ENCODE measurements at places on chromosomes 3 and 15.

DNA sequence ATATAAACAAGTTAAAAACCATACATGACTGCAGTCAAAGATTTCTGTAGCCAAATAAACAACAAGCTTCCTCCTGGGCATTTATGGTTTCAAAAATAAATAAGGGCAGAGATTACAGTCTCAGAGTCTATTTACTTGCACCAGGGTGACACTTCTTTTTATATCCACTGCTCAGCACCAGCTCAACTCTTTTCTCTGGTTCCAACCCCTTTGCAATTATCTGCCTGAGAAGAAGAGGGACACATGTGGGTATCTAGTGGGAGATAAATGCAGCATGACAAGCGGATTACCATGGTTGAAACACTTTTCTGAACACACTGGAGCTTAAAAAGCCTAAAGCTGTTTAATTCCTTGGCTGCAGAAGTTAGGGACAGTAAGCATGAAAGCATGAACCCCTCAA, 311.5 kb downstream of the CNTN3 start:
- no peak for DNase-seq

GRCh38 chr3:185164428-185165217, 11.8 kb upstream of the C3orf70 start:
- DNase-seq, result no peak

- DNase-seq, result no peak
Observed at GRCh38 chr15:62453981-62454380, 288.9 kb upstream of the C2CD4B start.

GRCh38 chr3:96756516-96756915, 57.9 kb upstream of the EPHA6 start:
- DNase-seq, result no peak

GRCh38 chr3:31167666-31168065, 273.2 kb upstream of the GADL1 start:
- DNase-seq, result no peak

DNA sequence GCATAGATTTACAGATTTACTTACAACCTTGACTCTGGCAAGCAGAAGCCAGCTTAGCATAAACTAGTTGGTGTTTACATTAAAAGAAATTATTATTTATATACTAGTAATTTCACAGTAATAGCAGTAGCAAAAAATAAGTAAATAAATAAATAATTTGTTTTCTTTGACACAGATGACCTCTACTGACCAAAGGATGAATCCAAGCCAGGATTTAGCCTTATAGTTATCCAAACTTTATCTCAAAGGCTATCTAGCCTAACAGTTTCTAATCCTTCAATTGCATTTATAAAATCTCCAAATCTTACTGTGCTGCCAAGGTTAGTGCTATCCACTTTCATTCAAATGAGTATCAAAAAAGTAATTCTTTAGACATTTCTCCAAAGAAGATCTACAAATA, 64.3 kb downstream of the FRMD5 start:
- DNase-seq, result no peak

GRCh38 chr3:64271631-64272030, 46.4 kb upstream of the PRICKLE2 start:
- no peak for DNase-seq

DNA sequence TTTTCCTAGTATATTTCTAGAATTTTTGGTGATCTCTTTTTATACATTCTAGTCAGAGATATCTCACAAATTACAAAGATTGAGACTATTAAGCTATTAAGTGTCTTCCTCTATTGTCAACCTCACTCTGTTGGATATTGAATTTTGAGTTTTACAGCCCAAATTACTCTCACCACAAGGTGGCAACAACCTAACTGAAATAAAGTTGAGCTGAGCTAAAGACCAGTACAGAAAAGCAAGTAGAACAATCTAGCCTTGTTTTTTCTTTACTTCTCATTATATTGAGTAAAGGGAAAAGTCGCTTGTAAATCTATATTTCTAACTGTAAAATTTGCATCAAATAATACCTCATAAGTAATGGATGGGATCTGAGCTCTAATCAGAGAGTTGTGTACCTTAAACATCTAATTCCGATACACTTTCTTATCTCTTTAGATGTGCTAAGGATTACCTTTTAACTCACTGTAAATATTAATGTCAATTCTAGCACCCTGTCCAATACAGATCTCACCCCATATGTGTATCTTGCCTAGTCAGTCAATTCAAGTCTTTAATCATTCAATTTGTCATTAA, 13.6 kb upstream of the COMMD2 start:
- no peak for DNase-seq

DNA sequence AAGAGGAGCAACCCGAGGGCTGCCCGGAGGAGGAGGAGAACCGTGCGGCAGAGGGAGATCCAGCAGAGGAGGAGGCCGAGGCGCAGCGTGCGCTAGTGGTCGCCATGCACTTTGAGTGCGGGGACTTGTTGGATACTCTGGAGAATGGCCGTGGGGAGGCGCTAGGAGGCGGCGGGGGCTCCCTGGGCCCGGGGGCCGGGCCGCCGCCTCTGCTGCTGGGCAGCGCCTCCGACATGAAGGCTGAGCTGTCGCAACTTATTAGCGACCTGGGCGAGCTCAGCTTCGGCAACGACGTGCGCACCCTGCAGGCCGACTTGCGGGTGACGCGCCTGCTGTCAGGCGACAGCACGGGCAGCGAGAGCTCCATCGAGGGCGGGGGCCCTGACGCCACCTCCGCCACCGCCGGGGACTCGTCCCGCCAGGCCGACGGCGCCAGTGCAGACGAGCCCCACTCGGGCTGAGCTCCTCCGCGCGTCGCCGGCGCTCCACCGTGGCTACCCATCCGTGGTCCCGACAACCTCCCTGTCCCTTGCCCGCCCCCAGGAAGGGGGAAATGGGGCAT, 2.0 kb downstream of the FAM43A start:
- no peak for DNase-seq

GRCh38 chr3:171788546-171789351, 21.5 kb downstream of the PLD1 start:
- peak; percentile 97 for DNase-seq

GRCh38 chr15:45378913-45379262, 544 bp upstream of the GATM start:
- DNase-seq, result no peak

- no peak for DNase-seq
Observed at GRCh38 chr15:36965570-36966342, 134.6 kb downstream of the MEIS2 start.

DNA sequence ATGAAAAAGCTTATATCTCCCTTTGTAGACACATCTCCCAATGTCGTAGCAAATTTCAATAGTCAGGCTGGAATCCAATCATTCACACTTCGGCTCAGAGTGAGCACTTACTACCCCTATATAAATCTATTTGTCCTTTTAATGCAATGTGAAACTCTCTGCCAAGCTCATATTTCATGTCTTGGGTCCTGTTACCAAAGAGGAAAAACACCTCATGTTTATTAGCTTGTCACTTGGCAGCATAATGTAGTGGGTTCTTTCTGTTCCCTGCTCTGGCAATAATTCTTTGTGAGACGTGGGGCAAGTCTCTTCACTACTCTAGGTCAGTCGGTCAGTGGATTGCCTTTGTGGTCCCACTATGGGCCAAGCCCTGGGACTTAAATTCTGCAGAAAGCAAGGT, 107.1 kb downstream of the SRGAP3 start:
- no peak for DNase-seq

GRCh38 chr3:123781571-123782275, 102.4 kb downstream of the MYLK start:
- DNase-seq, result no peak
